ENCODE measurements at places on chromosomes 1 and 21.
A peak's percentile ranks its signal among the peaks of the same experiment; 100 is the strongest.

DNA sequence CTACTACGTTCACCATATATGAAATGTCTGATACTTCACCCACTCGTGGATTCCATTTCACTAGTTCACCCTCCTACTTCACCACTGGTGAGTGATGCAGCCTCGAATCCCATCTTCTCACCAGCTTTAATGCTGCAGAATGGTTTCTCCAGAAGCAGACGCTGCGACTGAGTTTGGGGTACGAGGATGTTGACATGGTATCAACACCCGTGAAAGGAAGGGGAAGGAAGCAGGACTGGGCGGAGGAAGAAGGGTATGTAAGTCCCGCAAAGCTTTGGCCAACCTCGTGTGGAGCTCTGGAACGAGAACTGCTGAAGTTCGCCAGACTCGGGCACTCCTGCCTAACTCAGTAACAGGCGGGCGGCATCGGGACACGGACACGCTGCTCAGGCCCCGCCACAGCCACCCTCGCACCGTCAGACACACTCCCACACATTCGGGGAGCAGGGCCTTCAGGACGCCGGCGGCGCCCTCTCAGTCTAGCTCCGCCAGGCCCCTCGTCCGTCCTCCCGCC is 833 bp upstream of the DIP2A start:
- DNase-seq = no peak

DNA sequence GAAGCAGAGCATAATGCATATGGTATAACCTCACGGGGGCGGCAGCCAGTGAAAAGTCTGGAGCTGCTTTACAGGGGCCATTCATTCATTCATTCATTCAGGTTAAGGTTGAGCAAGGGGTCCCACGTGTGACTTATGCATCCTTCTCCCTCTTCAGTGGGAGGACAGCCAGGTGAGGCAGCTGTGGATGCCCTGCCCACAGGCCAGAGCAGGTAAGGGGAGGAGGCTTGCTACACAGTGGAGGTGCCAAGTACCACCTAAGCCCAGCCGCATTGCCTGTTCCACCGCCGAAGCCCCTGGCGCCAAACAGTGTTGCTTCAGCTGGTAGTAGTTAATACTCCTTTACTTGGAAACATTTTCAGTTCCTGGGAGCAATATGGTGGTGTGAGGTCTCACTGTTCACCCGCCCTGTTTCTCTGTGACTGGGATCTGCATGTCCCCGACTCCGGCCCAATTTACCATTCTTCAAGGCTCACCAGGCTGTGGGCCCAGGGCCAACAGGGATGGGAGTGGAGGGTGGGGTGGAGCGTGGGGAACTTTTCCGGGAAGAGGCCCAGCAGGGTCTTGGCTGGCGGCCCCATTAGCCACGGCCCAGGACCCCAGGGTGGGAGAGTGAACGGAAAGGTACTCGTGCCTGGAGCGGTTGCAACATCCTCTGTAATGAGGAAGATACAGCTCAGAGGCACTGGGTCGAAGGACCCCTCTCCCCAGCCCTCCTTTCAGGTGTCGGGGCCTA is 722 bp upstream of the PODN start:
- DNase-seq = no peak

DNA sequence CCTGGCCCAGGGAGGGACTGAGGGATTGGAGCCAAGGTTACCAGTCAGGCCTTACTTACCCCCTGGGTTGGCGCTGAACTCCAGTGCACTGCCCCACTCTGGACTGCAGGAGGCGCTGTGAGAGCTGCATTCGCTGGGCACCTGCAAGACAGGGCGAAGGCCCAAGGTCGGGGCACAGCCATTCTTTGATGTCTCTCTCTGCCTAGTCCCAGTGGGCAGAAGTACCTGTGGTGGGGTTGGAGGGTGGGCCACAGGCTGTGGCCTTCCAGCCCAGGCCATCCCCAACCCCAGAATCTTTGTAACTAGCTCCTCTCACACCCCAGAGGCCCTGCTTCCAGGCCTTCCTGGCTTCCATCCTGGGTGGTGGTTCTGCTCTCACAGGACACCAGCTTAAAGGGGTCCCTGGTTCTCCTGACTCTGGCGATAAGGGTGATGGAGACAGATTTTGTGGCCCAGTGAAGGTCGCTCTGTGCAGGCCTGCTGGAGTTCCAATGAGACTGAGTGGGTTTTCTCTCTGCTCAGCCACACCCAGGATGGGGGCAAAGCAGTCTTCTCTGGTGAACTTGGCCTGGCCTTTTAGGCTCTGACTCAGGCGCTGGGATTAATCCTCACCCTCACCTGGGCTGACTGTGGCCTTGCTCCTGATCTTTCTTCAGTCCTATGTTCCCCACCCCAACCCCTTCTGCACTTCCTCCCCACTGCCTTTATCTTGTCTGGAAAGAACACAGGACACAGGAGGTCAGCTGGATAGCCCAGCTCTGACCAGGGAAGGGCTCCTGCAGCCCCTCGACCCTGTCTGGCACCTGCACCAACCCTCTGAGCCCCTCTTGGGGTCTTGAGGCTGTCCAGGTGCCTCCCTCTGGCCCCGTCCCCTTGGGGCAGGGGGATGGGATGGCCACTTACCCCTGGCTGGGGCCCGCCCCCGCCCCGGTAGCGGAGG is 954 bp downstream of the MYOG start:
- no peak for DNase-seq

DNA sequence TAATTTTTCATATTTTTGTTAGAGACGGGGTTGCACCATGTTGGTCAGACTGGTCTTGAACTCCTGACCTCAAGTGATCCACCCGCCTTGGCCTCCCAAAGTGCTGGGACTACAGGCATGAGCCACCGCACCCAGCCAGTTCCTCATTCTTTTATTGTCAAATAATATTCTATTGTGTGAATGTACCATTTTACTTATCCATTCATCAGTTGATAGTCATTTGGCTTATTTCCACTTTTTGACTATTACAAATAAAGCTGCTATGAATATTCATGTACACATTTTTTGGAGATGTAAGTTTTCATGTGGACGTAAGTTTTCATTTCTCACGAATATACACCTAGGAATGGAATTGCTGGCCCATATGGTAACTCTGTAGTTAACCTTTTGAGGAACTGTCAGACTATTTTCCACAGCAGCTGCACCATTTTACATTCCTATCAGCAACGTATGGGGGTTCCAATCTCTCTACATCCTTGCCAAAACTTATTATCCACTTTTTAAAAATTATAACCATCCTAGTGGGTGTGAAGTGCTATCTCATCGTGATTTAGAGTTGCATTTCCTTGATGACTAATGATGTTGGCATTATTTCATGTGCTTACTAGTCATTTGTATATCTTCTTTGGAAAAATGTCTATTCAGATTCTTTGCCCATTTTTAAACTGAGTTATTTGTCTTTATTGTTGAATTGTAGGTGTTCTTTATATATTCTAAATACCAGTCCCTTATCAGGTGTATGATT is 12.7 kb downstream of the PACC1 start:
- peak; percentile 8 for DNase-seq

GRCh38 chr1:8263791-8264190 is 54.1 kb upstream of the SLC45A1 start:
- no peak for DNase-seq

DNA sequence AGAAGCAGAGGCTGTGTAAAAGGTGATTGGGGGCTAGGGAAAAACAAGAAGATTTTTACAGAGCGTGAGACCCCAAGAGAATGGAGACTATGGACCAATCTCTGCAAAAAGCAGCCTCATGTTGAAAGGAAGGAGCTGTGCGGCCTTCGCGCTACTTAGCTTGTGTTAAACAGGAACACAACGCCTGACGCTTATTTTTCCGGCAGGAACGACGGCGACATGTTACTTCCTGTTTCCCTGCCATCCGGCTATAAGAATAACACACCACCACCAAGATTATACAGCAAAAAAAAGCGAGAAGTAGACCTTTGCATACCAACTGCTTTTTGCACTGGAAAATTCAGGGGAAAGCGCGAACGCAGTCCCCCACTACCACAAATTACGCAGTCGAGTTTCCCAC is 272.7 kb downstream of the FAM72C start:
- no peak for DNase-seq

DNA sequence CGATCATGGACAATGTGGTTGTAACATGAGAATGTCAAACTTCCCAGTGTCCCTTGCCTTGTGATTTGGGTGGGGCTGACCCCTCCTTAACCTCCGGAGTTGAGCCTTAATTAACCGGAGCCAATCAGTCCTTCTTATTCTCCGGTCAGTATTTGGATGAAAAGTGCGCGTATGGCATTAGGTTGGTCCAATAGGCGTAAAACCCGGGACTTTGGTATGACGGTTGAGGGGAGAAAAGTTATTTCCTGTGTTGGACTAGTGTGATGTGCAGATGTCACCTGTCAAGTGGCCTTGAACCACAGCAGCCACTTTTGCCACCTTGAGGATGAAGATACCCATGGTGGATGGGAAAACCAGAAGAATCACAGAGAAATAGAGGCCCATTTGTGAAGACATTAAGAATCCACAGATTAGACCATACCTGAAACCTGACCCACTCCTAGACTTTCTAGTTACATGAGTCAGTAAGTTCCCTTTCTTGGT is 5.1 kb downstream of the PAFAH2 start:
- DNase-seq = no peak

GRCh38 chr1:119329541-119330461 is 38.8 kb upstream of the HAO2 start:
- no peak for DNase-seq

GRCh38 chr21:31489014-31489413 is 145.0 kb upstream of the TIAM1 start:
- no peak for DNase-seq

GRCh38 chr21:36169470-36170128 is 13.0 kb downstream of the DOP1B start:
- DNase-seq = no peak

- no peak for DNase-seq
Observed at GRCh38 chr1:22437573-22437972, 14.1 kb upstream of the ZBTB40 start.

GRCh38 chr1:160149716-160150115 is 1.7 kb upstream of the ATP1A4 start:
- DNase-seq = peak; percentile 78

- DNase-seq = no peak
Observed at GRCh38 chr1:209364716-209365115, 218.8 kb upstream of the CAMK1G start.

- DNase-seq = no peak
Observed at GRCh38 chr1:215824245-215824644, 257.1 kb downstream of the KCTD3 start.

GRCh38 chr1:64077281-64077940 is 126.0 kb upstream of the UBE2U start:
- no peak for DNase-seq

GRCh38 chr1:202135221-202135721 is 9.3 kb downstream of the ARL8A start:
- no peak for DNase-seq

- DNase-seq = no peak
Observed at GRCh38 chr1:2348346-2349325, 42.7 kb downstream of the MORN1 start.

GRCh38 chr1:32728413-32729077 is 26.0 kb upstream of the SYNC start:
- DNase-seq = no peak

DNA sequence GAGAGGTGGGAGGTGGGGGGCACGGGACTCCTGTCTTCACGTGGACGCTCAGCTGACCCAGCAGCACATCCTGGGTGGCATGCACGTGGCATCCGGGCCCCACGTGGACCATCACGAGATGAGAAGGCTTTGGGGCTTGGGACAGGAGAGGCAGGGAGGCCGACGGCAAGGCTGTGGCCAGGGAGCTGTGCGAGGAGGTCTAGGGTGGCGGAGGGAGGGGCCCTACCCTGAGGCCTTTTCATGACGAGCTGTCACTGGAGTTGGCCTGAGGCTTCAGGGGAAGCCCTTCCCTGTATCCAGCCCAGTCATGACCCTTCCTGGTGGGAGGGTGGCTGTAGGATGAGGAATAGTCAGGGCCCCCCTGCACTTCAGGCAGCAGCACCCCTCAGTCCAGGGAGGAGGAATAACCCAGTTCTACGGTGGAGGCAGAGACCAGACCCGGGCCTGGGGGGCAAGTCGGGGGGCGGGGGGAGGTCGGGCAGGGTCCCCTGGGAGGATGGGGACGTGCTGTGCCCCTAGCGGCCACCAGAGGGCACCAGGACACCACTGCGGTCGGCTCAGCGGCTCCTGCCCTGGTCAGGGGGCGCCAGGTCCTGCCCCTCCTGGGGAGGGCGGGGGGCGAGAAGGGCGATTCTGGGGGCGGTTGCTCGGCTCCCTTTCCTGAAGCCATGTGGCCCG is 2.0 kb upstream of the PERM1 start:
- no peak for DNase-seq

GRCh38 chr1:41656068-41656467 is 171.6 kb upstream of the EDN2 start:
- no peak for DNase-seq

DNA sequence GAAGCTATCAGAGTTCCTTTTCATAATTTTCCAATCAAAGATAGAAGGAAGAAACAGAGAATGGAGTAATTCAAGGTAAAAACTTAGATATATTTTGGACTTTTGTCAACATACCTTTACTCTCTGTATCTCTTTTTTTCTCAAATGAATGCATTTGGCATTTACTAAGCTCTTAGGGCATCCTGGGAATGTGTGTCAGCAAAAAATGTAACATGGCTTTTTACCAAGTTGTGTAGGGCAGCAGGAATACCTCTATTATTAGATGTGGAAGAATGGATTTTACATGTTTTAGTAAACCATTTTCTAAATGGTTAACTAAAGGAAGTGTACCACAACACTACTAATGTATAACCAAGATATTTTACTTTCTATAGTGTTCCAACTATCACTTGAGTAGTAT is 4.2 kb upstream of the COL11A1 start:
- no peak for DNase-seq

DNA sequence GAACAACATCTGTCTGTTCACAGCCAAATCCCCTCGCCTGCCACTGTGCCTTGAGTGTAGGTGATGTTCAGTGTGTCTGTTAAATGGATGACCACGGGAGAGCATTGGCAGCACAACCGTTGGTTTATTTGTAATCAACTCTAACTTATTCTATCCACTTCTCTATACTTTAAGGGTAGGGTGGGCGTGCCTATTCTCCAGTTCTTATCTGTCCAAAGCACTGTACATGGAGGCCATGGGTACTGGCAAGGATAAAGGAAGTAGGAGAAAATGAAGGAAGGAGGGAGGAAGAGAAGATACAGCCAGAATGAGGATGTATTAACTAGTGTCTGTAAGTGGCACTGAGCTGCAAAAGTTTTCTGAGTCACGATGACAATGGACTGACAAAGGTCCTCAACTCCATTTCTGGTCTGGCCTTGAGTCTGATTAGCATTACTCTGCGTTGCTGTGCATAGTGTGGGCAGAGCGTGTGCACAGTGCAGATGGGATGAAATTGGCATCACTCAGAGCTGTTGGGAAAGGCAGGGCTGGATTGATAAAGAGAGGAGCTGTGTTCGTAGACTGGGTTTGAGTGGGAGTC is 7.1 kb downstream of the RHOU start:
- DNase-seq = no peak

All from stromal cell of bone marrow (primary cell).